MV-4-11 (cell line): ENCODE measurements at places on chromosomes 11 and 22.

- DNase-seq = peak; percentile 60
These were observed 94.9 kb upstream of the SEPTIN5 start for GRCh38 chr22:19619144-19620009.

- DNase-seq = no peak
These were observed 36.8 kb downstream of the BARX2 start for GRCh38 chr11:129412494-129412893.

DNA sequence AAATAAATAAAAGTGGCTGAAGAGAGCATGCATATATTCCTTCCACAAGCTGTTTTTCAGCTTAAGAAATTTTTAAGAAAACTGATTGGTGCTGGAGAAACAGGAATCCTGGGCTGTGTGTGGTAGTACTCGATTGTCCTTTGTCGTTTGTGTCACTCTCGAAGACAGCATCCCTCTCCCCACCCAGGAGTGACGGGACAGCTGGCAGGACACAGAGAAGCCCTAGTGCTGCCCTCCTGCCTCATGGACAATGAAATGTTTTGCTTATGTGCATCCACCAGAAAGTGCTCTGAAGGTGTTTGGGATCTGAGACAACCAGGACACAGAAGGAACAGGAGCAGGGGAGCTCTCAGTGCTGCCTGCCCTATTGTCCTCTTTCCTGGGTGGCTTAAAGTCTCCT, 12.8 kb downstream of the PLAAT4 start:
- DNase-seq = no peak

DNA sequence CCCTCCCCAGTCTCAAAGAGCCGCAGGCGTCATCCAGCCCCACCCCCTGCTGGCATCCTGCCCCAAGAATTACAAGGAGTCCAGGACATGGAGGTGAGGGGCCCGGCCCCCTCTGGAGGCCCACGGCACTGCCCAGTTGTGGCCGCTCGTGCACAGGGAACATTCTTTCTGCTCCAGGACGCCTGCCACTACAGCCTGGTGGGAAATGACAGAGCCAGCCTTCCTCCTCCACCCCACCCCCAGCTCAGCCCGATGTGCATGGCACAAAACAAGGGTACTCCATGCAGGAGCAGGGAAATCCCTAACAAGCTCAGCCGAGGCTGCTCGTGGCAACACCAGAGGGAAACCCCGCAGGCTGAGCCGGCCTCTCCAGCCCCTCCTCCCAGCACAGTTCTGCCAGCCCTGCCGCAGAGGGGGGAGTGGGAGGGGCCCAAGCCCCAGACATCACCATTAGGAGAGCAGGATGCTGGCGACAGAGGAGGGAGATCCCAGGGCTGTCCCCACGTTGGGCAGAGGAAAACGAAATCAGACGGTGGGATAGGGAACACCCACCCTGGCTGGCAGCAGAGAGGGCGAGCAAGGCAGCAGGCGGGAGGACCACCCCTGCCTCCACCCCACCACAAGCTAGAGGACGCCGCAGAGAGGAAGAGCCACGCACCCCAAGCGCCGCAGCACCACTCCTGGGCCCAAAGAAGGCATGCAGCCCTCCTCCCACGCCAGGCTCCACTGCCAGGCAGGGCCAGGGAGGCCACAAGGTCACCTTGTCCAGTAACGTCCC, 10.0 kb downstream of the IGSF9B start:
- no peak for DNase-seq

GRCh38 chr11:70421123-70421522, 22.8 kb downstream of the CTTN start:
- peak; percentile 77 for DNase-seq

DNA sequence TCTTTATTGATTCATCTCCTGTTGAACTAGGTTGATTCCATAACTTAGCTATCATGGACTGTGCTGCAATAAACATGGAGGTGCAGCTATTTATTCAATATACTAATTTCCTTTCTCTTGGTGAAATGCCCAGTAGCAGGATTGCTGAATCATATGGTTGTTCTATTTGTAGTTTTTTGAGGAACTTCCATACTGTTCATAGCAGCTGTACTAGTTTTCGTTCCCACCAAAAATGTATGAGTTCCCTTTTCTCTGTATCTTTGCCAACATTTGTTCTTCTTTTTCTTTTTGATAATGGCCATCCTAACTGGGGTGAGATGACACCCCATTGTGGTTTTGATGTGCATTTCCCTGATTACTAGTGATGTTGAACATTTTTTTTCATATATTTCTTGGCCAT, 87.2 kb upstream of the NAV2 start:
- DNase-seq = peak; percentile 95

GRCh38 chr22:18120857-18121256, 10.2 kb downstream of the TUBA8 start:
- no peak for DNase-seq

GRCh38 chr11:130473056-130473794, 24.8 kb downstream of the ADAMTS15 start:
- DNase-seq = no peak

- no peak for DNase-seq
These were observed 19.4 kb upstream of the MALAT1 start for GRCh38 chr11:65479184-65480145.

DNA sequence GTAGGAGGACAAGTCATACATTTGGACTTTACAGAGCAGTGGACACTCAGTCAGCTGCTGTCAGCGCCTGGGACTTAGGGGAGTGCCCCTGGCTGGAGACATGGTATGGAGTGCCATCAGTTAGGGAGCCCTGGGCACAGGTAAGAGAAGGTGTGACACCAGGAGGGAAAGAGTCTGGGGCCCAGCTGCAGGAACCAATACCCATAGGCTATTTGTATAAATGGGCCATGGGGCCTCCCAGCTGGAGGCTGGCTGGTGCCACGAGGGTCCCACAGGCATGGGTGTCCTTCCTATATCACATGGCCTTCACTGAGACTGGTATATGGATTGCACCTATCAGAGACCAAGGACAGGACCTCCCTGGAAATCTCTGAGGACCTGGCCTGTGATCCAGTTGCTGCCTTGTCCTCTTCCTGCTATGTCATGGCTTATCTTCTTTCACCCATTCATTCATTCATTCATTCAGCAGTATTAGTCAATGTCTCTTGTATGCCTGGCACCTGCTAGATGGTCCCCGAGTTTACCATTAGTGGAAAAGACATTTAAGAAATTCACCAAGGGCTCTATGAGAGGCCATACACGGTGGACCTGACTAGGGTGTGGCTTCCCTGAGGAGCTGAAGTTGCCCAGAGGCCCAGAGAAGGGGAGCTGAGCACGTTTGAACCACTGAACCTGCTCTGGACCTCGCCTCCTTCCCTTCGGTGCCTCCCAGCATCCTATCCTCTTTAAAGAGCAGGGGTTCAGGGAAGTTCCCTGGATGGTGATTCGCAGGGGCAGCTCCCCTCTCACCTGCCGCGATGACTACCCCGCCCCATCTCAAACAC, 850 bp upstream of the MIF start:
- DNase-seq = no peak
